Adrenal gland (tissue), 19 donors: ENCODE measurements at places on chromosomes 6 and 20. TPM values are rescaled to one million over a fixed set of nuclear protein-coding genes. Genes with fewer than 3 reads are reported as not detected.

DNA sequence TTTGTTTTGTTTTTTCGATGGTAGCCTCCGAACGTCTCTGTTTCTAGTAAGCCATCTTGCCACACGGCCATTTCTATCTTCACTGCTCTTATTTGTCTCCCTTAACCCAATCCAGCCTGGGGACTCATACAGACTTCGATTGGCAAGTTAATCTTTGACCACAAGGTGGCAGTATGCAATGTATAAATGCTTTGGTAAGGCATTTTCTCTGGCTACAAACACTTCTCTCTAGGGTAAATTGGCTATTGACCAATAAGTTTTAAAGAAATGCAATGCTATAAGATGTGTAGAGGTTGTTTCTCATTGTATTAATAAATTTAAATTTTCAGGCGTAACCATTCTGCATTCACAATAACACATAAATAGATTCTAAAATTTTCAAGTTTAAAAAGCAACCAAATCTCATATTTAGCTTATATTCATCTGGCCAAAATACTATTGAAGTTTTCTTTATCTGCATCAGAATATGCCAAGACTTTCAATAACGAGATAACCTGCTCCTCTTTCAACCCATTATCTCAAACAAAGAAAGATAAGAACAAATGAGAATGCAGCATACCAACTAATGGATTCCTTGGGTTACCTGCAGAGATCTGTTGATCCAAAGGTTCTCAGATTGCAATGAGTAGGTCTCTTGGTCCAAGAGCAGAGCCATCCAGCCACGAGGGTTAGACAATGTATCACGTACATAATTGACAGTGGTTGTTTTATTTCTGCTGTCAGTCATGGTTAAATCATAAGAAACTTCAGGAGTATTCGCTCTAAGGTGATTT lies 231.9 kb downstream of the PKHD1 start:
- H3K4me1 ChIP-seq, result no peaks in the 10 kb centered on the region
- no peaks in the 10 kb centered on the region for H3K36me3 ChIP-seq
- no peak overlapping the region for H3K27ac ChIP-seq
- H3K4me3 ChIP-seq, result no peak overlapping the region
- H3K27me3 ChIP-seq, result peaks cover 3% of the 10 kb centered on the region
- peak; percentile 35 for DNase-seq

- no peak overlapping the region for H3K27ac ChIP-seq
- no peaks in the 10 kb centered on the region for H3K36me3 ChIP-seq
- peaks cover 32% of the 10 kb centered on the region for H3K4me1 ChIP-seq
- no peak for DNase-seq
Observed at GRCh38 chr6:34961574-34961973, 72.5 kb downstream of the ANKS1A start.

DNA sequence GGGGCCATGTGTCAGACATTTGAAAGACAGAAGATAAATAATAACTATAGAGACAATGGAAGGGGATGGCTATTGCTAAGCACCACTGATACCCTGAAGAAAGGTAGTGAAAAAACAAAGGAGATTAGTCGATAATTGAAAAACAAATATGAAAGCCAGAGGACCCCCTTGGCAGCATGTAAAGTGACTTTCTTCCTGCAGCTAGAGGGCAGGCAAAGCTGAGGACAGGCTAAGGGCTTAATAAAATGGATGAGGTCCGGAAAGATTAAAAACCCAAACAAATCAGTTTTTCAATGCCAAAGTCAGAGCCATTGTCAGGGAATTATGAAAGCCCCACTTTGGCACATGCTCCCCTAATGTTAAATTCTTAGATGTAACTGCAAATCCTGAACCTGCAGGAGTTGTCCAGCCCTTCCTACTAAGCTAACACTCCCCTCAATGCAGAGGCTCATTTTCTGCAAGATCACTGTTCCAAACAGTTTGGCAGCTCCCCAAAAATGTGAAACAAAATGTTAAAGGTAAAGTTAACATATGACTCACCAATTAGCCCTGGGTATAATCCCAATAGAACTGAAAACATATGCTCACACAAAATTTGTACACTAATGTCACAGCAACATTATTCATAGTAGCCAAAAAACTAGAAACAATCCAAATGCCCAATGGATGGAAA lies 1177.9 kb downstream of the GRIK2 start:
- H3K4me1 ChIP-seq, result no peaks in the 10 kb centered on the region
- H3K4me3 ChIP-seq, result no peak overlapping the region
- H3K27ac ChIP-seq, result no peak overlapping the region
- no peaks in the 10 kb centered on the region for H3K27me3 ChIP-seq

DNA sequence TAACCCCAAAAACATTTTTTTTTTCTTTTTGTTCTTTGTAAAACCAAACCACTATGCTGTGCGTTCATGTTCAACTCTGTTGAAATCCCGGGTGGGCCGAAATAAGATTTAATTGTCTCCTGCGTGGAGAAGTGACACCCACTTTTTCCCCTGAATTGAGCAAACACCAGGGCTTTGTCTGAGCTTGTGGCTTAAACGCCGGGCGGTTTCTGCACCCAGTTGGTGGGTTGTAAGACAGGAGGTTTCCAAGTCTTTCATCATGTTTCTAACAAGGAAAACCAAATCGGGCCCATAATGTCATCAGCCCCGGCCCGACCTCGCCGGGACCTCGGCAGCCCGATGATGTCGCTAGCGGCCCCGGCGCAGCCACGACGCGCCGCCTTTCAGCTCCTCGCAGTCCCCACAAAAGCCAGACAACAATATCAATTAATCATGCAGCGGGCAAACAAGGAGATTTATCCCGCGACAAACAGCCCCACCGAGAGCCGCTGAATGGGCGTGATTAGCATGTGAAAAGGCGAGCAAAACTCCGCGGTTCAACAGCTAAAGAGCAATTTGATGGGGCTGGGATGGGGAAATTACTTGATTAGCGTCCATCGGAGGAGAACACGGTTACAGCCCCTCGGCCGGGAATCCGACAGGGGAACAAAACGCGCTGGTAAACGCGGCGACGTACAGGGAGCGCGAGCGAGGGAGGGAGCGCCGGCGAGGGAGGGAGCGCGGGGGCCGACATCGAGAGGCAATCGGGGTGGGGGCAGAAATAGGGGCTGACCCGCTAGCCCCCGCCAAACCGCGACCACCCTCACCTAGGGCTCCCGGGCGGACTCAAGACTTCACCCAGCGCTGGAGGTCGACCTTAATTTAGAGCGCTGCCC lies 5.3 kb downstream of the LINC00237 start:
- H3K36me3 ChIP-seq, result no peaks in the 10 kb centered on the region
- no peak for DNase-seq
- H3K27ac ChIP-seq, result no peak overlapping the region
- H3K4me3 ChIP-seq, result peak overlapping the region; percentile 10
- peaks cover 79% of the 10 kb centered on the region for H3K27me3 ChIP-seq

DNA sequence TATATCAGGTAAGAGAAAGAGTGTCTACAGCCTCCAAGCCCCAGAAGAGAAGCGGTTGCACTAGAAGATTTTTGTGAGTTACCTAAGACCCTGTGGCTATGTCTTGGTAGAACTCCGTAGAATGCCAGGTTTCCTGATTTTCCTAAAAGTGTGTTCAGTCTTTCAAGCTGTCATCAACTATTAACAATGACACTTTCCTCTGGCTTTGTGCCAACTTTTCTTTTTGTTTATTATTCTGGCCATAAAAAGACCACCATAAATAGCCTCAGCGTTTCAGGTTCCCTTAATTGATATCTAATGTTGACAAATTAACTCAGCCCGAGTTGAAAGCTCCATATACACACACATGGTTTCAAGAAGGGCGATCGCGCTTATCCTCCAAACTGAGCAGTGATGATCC lies 1.2 kb downstream of the PAK5 start:
- H3K27me3 ChIP-seq, result no peaks in the 10 kb centered on the region
- H3K4me3 ChIP-seq, result no peak overlapping the region
- no peak for DNase-seq
- H3K36me3 ChIP-seq, result no peaks in the 10 kb centered on the region
- no peaks in the 10 kb centered on the region for H3K4me1 ChIP-seq

DNA sequence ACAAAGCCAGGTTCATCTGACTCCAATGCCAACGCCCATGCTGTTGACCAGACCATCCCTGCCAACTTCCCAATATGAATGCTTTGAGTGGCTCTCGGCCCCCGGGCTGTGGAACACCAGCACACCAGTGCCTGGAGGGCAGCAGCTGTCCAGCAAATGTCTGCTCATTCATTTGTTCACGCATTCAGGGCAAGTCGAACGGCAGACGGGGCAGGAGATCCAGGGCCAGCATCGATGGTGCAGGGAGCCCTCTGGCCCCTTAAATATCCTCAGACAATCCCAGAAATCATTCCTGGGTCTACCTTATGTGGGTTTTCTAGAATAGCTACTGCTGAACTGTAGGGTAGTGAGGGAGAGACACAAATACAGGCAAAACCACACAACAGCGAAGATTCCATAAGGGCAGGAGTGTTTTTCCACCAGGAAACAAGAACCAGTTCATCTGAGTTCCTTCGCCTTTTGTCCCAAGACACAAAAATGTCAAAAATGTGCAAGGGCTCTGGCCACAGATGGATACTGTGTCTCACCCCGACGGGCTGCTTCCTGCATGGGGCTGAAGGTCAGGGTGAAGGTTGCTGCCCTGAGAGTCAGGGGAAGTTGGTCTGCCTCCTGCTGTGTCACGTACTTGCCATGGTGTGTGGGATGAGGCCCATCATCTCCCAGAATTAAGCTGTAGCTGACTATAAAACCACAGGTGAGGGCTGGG lies 15.5 kb downstream of the RIPOR3 start:
- H3K27ac ChIP-seq, result peak overlapping the region; percentile 43
- H3K4me1 ChIP-seq, result peaks cover 27% of the 10 kb centered on the region
- no peaks in the 10 kb centered on the region for H3K27me3 ChIP-seq
- no peak overlapping the region for H3K4me3 ChIP-seq
- H3K36me3 ChIP-seq, result no peaks in the 10 kb centered on the region
- peak; percentile 38 for DNase-seq

DNA sequence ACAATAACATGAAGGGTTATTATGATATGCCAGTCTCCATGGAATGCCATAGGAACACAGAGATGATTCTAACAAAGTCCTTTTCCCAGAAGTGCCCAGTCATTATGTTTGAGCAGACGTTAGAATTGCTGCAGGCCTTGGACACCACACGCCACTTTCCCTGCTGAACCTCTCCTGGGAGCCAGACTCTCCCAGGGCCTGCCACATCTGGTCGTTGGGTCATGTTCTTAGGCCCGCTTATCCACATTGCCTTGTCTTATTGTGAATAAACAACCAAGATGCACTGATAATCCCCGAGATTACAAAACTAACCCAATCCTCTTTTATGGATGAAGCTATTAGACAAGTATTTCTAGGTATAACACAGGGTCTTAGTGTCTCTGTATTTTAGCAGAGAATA lies 276.5 kb upstream of the CITED2 start:
- H3K27ac ChIP-seq, result no peak overlapping the region
- no peak overlapping the region for H3K4me3 ChIP-seq
- H3K27me3 ChIP-seq, result no peaks in the 10 kb centered on the region
- DNase-seq, result no peak
- no peaks in the 10 kb centered on the region for H3K4me1 ChIP-seq

GRCh38 chr20:63005862-63006539 lies 763 bp downstream of the BHLHE23 start:
- peaks cover 7% of the 10 kb centered on the region for H3K4me1 ChIP-seq
- H3K4me3 ChIP-seq, result no peak overlapping the region
- DNase-seq, result no peak
- peaks cover 94% of the 10 kb centered on the region for H3K27me3 ChIP-seq
- H3K36me3 ChIP-seq, result no peaks in the 10 kb centered on the region

GRCh38 chr20:49344975-49345374 lies 67.1 kb upstream of the ZNFX1 start:
- no peaks in the 10 kb centered on the region for H3K4me1 ChIP-seq
- no peak overlapping the region for H3K4me3 ChIP-seq
- peaks cover 5% of the 10 kb centered on the region for H3K27me3 ChIP-seq
- H3K27ac ChIP-seq, result no peak overlapping the region
- no peaks in the 10 kb centered on the region for H3K36me3 ChIP-seq

- DNase-seq, result no peak
- peaks cover 21% of the 10 kb centered on the region for H3K4me1 ChIP-seq
- peak overlapping the region; percentile 75 for H3K27ac ChIP-seq
- H3K4me3 ChIP-seq, result no peak overlapping the region
- no peaks in the 10 kb centered on the region for H3K27me3 ChIP-seq
- no peaks in the 10 kb centered on the region for H3K36me3 ChIP-seq
Observed at GRCh38 chr6:130035211-130035610, 16.8 kb downstream of the L3MBTL3 start.

DNA sequence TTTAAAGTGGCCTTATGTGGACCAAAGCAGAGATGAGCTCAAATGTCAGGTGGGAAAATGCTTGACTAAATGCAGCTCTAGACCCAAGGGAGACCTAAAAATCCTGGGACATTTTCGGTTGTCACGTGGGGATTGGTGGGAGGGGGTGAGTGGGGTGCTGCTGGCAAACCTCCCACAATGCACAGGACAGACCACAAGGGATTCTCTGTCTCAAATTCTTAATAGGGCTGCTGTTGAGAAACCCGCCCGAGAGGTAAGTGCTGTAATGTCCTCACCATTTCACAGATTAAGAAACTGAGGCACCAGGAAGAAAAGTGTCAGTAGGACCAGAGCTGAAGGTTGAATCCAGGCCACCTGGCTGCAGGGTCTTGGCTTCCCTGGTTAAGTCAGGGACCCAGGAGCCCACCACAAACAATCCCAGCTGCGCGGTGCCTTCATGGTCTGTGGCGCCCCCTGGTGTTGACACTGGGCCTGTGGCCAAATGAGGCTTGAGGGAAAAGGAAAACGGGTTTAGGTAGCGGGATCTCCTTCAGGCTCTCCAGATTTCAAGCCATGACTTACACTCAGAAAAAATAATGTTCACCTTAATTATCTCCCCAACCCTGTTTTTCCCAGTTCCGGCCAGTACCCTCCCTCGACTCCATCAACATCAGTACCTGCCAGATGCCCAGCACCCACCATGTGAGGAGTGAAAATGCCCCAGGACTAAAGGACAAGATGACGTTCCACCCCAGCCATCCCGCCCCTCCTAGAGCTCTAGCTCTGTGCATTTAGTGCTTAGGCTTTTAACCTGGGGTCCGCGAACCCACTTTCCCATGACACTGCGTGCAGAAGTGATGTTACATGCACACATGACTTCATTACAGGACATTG lies 7.2 kb downstream of the HLA-G start:
- no peak overlapping the region for H3K27ac ChIP-seq
- H3K4me3 ChIP-seq, result no peak overlapping the region

GRCh38 chr6:111866857-111867256 lies 6.4 kb downstream of the FYN start:
- H3K36me3 ChIP-seq, result no peaks in the 10 kb centered on the region
- no peaks in the 10 kb centered on the region for H3K4me1 ChIP-seq
- no peak overlapping the region for H3K4me3 ChIP-seq
- peaks cover 4% of the 10 kb centered on the region for H3K27me3 ChIP-seq
- DNase-seq, result no peak
- no peak overlapping the region for H3K27ac ChIP-seq

- no peak overlapping the region for H3K27ac ChIP-seq
- no peak overlapping the region for H3K4me3 ChIP-seq
- DNase-seq, result no peak
- H3K27me3 ChIP-seq, result no peaks in the 10 kb centered on the region
- no peaks in the 10 kb centered on the region for H3K4me1 ChIP-seq
Observed at GRCh38 chr6:147037881-147038280, 166.3 kb upstream of the STXBP5 start.

- H3K27me3 ChIP-seq, result no peaks in the 10 kb centered on the region
- DNase-seq, result no peak
- no peak overlapping the region for H3K4me3 ChIP-seq
- H3K4me1 ChIP-seq, result no peaks in the 10 kb centered on the region
- no peak overlapping the region for H3K27ac ChIP-seq
Observed at GRCh38 chr20:4090756-4091489, 75.6 kb upstream of the RNF24 start.

GRCh38 chr6:125267806-125268523 lies 33.8 kb downstream of the HDDC2 start:
- no peak overlapping the region for H3K27ac ChIP-seq
- peaks cover 3% of the 10 kb centered on the region for H3K4me1 ChIP-seq
- no peaks in the 10 kb centered on the region for H3K27me3 ChIP-seq

The MLN gene
- not detected for polyA plus RNA-seq

The HLA-DQB2 gene
- polyA plus RNA-seq, result not detected

The CDH4 gene
- 0.40 TPM for polyA plus RNA-seq
